Stimulated activated CD4-positive, alpha-beta T cell treated with anti-CD3 and anti-CD28 coated beads, Interleukin-2, amount 100 ng/mL, for 4 hours (primary cell): ENCODE measurements at places on chromosomes 3 and 15.

- DNase-seq: no peak
Observed at GRCh38 chr3:155018621-155019330, 61.3 kb upstream of the MME start.

DNA sequence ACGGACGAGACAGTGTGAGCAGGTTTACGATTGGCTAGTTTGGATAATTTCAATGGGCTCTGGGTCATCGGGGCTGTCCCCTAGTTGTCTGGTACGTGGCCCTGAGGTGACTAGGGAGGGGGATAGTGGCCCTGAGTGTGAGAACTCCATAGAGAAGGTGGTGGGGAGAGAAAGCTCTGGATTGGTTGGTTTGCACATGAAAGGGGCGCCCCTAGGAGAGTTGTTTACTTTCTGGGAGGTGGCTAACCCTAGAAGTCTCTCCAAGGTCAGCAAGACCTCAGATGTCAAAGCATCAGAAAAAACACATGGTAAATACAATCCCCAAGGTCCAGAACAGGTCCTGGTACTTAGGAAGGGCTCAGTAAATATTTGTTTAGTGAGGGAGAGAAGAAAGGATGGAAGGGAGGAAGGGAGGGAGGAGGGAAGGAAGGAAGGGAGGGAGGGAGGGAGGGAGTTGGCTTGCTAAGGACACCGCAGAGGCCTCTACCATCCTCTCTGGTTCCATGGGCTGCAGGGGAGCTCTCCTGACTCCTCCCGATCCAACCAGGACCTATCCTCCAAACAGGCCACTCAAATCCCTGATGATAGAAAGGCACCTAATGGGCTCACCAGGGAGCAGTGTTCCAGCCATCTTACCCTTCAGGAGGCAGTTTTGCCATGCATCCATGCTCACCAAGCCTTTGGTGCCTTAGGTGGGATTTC lies 3.0 kb upstream of the TRH start:
- no peak for DNase-seq

DNA sequence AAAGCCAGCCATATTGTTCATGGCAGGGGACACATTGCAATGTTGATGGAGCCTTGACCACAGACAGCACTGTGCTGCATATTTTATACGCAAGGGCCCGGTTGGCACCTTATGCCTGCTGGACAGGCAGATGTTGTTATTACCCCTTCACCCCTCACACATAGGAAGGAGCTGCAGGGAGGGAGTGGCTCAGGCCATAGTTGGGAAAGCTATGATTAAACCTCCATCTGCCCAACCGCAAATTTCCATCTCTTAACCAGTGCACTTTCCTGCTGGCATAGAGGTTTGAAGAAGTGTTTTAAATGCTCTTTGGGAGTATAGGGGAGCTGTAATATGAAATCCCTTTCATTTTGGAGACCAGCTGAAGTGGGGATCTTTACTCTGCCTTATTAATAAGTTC lies 224.7 kb downstream of the CACNA2D3 start:
- no peak for DNase-seq

DNA sequence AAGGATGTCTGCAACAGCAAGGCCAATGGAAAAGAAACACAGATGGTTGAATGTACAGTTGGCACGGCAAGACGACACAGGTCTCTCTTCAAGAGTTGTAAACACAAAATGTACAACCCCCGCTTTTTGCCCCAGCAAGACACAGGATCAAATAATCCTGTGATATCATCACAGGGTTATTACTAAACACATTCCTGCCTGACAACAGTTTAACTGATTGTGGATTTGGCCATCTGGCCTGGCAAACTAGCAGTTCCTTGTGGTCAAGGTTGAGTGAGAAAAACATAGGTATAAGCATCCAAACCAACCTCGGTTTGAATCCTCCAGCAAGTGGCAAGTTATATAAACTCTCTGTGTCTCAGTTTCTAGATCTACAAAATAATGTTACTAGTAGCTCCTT lies 23.4 kb downstream of the PARP16 start:
- no peak for DNase-seq

GRCh38 chr3:128524374-128525299 lies 31.6 kb upstream of the GATA2 start:
- no peak for DNase-seq

- peak; percentile 8 for DNase-seq
Observed at GRCh38 chr15:50183112-50183794, 1.3 kb downstream of the SLC27A2 start.

- no peak for DNase-seq
Observed at GRCh38 chr15:30830961-30831360, 72.8 kb upstream of the FAN1 start.
